ENCODE measurements at places on chromosomes 4 and X. TPM values are rescaled to one million over a fixed set of nuclear protein-coding genes. Genes with fewer than 3 reads are reported as not detected.

GRCh38 chr4:61740886-61741285 is 540.8 kb downstream of the ADGRL3 start:
- H3K27me3 ChIP-seq, result no peaks in the 10 kb centered on the region
- no peaks in the 10 kb centered on the region for H3K36me3 ChIP-seq
- H3K4me1 ChIP-seq, result no peaks in the 10 kb centered on the region

AFM gene
- total RNA-seq, result not detected

DNA sequence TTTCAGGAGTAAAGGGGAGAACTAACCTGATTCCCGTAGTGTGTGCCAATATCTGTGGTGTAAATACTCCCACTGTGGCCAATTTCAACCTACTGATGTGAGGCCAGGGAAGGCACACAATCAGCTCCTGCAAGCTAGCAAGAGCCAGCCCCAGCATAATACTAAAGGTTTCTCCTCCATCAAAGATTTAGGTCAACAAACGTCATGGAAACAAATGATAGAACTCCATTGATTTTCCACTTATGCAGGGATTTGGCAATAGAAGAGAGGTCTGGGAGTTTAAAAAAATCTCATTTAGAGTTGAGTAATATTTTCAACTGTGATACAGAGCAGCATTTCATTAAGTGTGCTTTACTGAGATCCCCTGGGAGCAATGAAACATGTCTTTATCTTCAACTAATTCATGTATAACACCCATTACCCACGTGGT is 15.8 kb upstream of the VEGFD start:
- H3K4me3 ChIP-seq, result no peak overlapping the region
- no peaks in the 10 kb centered on the region for H3K27me3 ChIP-seq
- H3K4me1 ChIP-seq, result no peaks in the 10 kb centered on the region
- no peaks in the 10 kb centered on the region for H3K36me3 ChIP-seq
- no peak for DNase-seq

RPS6KA6 gene
- total RNA-seq, result 0.20 TPM

GRCh38 chr4:27742816-27743215 is 882.2 kb downstream of the STIM2 start:
- no peaks in the 10 kb centered on the region for H3K36me3 ChIP-seq
- no peaks in the 10 kb centered on the region for H3K4me1 ChIP-seq

DNA sequence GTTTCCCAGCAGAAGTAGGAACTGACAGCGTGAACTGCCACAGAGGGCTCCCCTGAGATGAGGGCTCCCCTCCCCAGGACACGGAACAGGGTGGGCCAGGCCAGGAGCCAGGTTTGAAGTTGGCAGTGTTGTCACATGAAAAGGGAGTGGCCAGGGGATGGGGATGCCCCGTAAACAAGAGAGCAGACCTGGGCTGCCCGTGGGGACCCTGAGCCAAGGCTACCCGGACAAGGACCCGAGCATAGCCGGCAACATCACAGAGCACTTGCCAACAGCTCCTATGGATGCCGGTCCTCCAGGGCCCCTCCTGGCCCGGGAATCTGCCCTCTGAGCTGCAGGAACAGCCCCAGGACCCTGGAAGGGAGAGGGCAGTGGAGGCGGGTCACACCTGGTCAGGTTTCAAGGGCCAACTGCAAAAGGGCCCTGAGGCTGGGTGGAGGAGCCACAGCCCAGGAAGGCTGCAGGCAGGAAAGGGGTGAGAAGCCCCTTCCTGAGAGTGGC is 102.1 kb downstream of the CPZ start:
- no peak overlapping the region for H3K27ac ChIP-seq
- DNase-seq, result no peak
- no peak overlapping the region for H3K4me3 ChIP-seq
- no peaks in the 10 kb centered on the region for H3K4me1 ChIP-seq
- H3K27me3 ChIP-seq, result no peaks in the 10 kb centered on the region
- no peaks in the 10 kb centered on the region for H3K36me3 ChIP-seq

DNA sequence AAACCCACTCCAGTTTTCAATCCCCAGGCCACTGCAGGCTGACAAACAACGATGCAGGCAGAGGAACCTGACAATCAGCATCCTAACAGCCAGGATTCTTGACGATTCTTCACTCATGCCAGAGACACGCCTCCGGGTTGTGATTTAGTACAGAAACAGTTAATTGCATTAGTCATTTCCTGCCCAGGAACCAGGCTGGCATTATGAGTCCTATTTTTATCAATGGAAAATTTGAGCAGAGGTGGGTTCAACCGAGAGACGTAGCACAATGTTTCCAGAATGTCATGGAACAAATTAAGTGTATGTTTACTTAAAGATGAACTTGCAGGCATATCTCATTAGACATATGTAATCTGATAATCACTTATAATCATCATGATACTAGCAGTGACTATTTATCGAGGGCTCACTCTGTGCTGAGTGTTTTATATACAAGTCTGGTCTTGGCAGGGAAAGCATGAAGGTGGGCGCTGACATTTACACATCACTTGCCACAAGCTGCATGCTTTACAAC is 159.7 kb downstream of the NSUN7 start:
- H3K36me3 ChIP-seq, result no peaks in the 10 kb centered on the region
- H3K4me1 ChIP-seq, result no peaks in the 10 kb centered on the region
- no peak for DNase-seq
- H3K27ac ChIP-seq, result no peak overlapping the region
- H3K27me3 ChIP-seq, result no peaks in the 10 kb centered on the region

- H3K4me3 ChIP-seq, result no peak overlapping the region
- no peak for DNase-seq
- no peaks in the 10 kb centered on the region for H3K36me3 ChIP-seq
- no peaks in the 10 kb centered on the region for H3K27me3 ChIP-seq
- H3K27ac ChIP-seq, result no peak overlapping the region
Measured at GRCh38 chr4:90159193-90159592, 32.0 kb downstream of the CCSER1 start.

DNA sequence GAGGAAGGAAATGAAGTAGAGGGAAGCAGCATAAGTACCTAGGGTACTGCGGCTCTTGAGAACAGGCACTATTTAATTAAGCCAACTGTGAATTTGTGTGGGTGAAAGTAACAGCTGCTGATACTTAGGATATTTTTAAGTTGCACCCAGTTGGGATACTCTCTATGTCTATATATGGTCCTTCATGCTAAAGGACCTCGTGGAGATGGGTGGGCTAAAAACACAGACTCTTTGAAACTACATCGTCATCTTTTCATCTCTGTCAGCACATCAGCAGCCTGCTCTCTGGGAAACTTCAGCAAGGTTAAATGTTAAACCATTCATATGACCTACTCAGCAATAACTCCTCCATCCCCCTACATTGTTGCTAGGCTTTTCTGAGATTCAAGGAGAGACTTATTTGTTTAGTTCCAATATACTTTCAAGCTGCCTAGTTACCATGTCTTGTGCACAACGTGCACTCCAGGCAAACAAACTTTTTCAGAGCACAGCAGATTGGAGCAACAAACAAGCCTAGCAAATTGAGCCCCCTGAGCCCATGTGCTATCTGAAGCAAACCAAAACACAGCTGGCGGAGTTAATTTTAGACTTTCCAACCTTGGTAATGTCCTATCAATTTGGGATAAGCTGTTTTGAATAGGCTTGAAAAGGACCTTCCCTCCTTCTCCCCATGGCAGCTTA is 6.2 kb upstream of the MOB1B start:
- no peaks in the 10 kb centered on the region for H3K36me3 ChIP-seq
- H3K27ac ChIP-seq, result no peak overlapping the region
- DNase-seq, result no peak
- H3K4me3 ChIP-seq, result no peak overlapping the region
- no peaks in the 10 kb centered on the region for H3K4me1 ChIP-seq
- no peaks in the 10 kb centered on the region for H3K27me3 ChIP-seq

- H3K27ac ChIP-seq, result no peak overlapping the region
- no peaks in the 10 kb centered on the region for H3K36me3 ChIP-seq
- peaks cover 67% of the 10 kb centered on the region for H3K4me1 ChIP-seq
- DNase-seq, result no peak
- no peak overlapping the region for H3K4me3 ChIP-seq
- H3K27me3 ChIP-seq, result no peaks in the 10 kb centered on the region
Measured at GRCh38 chr4:25856756-25857155, 6.0 kb downstream of the SEL1L3 start.

SPACA5 gene
- total RNA-seq, result not detected

- DNase-seq, result no peak
- no peaks in the 10 kb centered on the region for H3K36me3 ChIP-seq
- no peak overlapping the region for H3K27ac ChIP-seq
- H3K27me3 ChIP-seq, result no peaks in the 10 kb centered on the region
- H3K4me1 ChIP-seq, result peaks cover 25% of the 10 kb centered on the region
Measured at GRCh38 chrX:15203694-15204093, 66.2 kb downstream of the ASB9 start.

All from CD8-positive, alpha-beta memory T cell (primary cell).